ENCODE measurements at places on chromosomes 16 and 17.

- no peak for DNase-seq
Observed at GRCh38 chr17:75773121-75773807, 8.3 kb upstream of the GALK1 start.

DNA sequence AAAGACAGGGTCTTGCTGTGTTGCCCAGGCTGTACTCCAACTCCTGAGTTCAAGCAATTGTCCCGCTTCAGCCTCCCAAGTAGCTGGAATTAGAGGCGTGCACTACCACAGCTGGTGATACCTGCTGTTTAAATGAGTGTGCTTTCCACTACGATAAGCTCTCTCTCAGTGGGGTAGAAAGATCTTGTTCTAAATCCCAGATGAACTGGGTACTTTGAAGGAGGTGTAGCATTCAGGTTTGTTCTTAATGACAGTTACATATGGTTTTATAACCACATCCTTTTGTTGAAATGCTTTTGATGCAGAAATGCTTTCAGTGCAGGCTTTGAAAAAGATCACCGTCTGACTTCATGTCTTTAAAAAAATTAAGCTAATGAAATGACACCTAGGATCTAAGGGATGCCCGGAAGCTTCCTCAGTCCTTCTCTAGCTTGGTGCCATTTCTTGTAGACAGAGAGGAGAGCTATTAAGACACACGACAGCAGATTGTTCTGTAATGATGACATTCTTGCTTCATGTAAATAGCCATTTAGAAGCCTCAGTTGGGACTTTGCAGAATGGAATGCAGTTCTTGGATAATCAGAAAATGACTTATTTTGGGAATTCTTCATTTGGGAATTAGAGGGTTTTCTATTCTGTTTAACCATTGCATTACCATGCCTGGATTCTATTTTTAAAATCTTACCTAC is 19.5 kb downstream of the PMM2 start:
- DNase-seq = no peak

DNA sequence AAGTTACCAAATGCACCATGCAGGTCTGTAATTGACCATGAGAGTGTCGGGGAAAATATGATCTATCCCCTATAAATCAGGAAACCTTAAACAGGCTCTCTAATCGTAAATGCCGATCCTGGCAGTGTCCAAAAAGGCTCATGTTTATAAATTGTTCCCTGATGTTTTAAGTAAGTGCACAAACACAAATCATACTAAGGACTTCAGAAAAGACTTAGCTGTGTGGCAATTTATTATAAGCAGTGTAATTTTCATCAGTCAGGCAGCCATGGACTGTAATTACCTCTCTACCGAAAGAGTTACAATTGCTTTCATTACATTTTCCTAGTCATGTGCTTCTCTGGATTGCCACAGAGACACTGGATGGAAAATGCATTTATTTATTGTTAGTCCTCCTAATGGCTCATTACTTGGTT is 73.4 kb upstream of the COX10 start:
- DNase-seq = no peak

- DNase-seq = no peak
Observed at GRCh38 chr16:28846933-28847273, 755 bp upstream of the TUFM start.

DNA sequence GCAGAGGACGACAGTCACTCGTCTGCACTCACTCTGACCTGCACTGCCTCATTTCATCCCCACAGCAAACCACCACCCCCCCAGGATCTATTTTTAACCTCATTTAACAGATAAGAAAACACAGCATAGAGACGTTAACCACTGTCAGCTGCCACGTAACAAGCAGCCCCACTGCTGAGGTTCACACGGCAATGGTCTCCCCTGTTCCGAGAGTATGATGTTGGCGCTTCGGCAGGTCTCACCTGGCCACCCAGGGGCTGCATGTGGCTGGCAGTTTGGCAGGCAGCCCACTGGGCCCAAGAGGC is 16.1 kb downstream of the ZNF469 start:
- DNase-seq = no peak

DNA sequence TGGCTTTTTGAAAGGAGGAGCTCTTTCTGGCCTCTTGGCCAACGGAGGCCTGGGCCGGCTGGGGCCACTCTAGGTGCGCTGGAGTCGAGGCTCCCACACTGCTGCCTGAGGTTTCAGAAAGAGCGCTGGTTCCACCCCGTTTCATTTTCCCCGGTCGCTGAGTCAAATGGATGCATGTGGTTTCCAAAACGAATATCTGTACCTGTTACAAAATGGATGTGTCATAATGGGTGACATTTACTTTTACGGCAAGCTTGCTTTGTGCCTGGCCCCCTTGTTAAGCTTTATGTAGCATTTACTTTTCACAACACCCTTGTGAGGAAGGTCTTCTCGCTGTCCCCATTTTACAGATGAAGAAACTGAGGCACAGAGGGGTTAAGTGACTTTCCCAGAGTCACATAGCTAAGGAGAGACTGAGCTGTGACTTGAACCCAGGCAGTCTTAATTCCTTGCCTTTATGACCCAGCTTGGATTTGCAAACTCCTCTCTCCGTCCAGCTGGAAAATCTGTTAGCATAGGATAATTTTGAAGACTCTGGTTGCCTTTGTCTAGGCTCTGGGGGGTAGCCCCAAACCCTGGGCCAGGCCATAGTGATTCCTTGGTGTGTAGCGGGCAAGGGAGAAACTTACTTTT is 10.6 kb downstream of the KSR1 start:
- no peak for DNase-seq

GRCh38 chr17:63445571-63445953 is 544 bp downstream of the CYB561 start:
- peak; percentile 31 for DNase-seq

DNA sequence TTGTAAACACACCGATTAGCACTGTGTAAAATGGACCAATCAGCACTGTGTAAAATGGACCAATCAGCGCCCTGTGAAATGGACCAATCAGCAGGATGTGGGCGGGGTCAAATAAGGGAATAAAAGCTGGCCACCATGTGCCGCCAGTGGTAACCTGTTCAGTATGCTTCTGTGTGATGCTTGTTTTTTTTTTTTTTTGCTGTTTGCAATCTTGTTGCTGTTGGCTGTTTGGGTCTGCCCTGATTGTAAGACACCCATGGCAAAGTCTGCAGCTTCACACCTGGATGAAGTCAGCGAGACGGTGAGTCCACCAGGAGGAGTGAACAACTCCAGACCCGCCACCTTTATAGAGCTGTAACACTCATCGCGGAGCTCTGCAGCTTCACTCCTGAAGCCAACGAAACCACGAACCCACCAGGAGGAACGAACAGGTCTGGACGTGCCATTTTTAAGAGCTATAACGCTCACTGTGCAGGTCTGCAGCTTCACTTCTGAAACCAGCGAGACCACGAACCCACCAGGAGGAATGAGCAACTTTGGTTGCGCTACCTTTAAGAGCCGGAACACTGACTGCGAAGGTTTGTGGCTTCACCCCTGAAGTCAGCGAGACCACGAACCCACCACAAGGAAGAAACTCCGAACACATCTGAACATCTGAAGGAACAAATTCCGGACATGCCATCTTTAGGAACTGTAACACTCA is 85.0 kb upstream of the MED9 start:
- no peak for DNase-seq

DNA sequence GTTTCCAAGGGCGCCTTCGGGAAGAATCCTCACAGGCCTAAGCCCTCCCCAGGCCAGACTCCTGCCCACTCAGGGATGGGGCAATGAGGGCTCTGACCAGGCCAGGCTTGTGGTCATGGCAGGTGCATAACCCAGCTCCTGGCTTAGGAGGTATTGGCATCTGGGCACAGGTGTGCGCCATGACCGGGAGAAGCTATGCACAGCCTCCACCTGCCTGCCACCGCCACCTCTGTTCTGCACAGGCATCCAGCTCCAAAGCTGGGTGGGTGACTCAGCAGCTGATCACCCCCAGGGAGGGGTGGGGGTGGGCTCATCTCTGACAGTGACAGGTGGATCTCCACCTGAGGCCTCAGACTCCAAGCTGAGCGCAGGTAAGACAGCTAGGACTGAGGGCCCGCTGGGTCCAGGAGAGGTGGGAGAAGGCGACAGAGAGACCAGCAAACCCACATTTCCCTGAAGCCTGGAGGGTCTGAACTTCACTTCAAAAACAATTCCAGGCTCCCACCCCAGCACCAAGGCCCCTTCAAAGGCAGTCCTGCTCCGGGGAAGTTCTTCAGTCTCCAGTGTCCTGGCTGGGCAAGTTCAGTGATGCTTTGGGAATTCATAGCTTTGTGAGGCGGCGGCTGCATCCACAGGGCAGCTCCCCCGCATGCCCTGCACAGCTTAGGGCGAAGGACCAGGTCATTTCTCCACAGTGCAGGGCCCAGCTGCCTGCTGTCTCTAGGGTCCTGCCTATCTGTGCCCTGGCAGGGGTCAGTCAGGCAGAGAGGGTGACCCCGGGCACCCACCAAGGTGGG is 121.6 kb upstream of the SMURF2 start:
- DNase-seq = no peak

DNA sequence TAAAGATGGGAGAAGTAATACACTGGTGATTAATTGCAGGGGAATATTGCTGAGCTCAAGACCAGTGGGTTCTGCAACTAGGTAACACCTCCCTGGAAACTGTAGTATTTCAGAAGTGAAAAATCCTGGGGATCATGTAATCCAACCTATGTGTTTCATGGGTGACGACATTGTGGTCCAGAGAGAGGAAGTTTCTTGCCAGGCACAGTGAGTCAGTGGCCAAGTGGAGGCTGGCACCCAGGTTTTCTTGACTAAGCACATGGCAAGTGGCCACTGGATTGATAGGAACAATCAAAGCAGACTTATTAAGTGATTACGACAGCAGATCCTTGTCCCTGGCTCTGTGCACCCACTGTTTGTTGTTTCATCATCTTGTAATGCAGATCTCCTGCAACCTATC is 14.6 kb upstream of the CIITA start:
- peak; percentile 70 for DNase-seq

DNA sequence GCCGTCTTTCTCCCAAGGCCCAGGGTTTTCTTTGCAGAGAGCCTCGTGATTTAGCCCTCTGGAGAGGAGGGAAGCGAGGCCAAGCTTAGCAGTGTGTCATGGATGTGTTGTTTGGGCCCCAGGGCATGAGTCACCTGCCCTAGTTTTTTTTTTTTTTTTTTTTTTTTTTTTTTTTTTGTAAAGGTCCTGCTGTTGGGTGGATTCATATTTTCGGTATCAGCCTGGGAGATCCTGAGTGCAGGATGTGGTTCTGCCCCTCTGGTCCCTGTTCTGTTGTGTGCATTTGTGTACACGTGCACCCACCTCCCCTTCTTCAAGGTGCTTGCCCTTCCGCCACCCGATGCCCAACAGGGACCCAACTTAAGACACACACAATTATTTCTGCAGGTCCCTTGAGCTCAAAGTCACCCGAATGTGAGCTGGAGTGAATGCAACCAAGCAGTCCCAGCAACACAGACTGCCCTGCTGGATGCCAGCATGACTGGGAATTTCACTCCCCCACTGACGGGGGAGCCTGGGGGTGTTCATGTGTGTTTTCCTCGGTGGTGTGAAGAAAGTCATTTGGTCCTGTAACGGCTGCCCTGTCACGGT is 265.8 kb upstream of the TNRC6C start:
- DNase-seq = no peak

DNA sequence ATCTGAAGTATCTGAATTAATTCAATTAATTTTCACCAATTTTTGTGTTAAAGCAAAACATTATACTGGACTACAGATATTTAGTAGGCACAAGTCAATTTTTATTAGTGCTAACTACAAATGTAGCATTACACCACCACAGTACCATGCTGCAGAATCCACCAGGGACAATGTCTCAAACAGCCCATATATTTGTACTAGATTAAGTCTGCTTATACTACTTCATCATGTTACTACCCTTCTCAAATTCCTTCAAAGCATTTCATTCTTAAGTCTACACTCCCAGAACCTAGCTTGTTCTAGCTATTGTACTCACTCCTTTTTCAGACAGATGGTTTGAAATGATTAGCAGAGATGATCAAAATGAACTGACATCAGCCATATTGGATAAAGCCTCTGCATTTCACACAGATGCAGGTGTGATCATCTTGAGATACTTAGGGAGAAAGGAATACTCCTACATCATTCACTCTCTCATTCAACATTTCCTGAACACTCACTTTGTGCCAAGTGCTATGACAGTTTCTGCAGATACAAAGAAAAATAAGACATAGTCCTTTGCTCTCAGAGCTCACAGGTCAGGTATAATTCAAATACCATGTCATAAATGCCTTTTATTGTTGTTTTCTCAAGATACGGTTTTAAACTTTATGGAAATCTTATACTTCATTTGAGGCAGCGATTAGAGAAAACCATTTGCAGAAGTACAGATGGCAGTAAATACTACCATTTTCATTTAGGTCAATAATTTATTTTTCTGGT is 47.7 kb downstream of the SMURF2 start:
- peak; percentile 39 for DNase-seq

DNA sequence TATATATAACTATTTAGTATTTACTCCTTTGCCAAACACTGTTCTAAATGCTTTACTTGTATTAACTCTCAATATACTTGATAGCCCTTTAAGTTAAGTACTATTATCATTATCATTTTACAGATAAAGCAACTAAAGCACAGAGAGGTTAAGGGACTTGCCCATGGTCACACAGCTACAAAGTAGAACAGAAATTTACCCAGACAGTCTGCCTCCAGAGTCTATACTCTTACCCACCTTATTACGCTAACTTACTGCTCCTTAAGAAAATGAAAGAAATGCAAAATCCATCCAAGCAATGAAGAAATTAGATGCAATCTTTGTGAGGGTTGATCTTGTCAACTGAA is 25.4 kb upstream of the B4GALNT2 start:
- no peak for DNase-seq

DNA sequence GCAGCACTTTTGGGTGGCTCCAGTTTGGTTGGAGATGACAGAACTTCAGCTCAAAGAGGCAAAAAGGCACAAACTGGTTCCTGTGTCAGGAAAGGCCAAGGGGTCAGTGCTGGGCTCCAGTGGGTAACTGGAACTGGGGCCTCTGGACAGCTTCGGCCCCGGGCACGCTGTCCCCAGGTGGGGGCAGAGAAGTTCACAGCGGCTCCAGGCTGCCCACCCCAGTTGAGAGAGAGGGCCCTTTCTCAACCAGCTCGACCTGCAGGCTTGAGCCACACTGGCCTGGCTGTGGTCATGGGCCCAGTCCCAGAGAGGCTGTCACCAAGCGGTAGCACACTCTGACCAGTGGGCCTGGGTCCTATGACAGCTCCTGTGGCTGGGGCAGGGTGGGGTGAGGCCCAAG is 24.5 kb downstream of the ADCY7 start:
- no peak for DNase-seq

GRCh38 chr17:47987240-47987835 is 16.4 kb downstream of the CDK5RAP3 start:
- DNase-seq = no peak

All from iris pigment epithelial cell (primary cell).